ENCODE measurements at places on chromosomes 7 and 10.
A peak's percentile ranks its signal among the peaks of the same experiment; 100 is the strongest.

DNA sequence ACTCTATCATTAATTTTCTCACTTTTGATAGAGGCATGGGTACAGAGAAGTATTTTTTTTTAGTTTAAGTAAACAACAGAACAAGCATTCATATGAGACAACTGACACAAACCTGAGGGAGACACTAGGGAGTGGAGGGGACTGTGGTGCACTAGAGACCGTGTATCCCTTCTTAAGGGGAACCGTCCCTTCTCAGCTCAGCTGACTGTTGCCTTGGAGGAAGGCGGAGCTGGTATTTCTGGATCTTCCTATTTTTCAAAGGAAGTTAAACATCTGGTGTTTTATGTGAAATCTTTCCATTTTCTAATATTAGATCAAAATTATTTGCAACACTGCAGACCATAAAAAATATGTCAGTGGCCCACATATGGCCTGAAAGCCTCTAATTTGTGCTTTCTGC lies 113.6 kb upstream of the MACROH2A2 start:
- DNase-seq, result no peak

DNA sequence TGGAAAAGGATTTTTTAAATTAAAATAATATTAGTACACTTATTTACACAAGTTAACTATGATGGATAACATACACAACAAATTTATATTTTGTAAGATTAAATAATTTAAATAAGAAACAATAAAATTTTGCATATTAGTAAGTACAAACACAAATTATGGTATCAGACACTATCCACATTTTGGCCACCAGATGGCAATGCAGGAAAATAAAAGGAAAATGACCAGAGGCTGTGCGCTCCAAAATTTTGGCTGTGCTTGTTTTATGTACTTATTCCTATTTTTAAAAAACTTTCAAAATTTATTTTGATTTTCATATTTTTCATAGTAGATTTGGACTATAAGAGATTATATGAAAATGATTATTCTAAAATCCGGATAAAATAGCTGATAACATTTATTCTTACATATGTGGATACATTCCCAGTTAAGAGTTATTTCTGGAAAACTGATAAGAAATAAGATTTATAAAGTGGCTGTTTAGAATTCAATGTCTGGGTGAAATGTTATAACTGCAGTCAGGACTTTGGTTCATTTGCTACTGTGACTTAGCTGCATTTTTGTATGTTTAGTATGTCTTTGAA lies 274.7 kb upstream of the HGF start:
- DNase-seq, result peak; percentile 74

- no peak for DNase-seq
These were observed 130.1 kb downstream of the TNS3 start for GRCh38 chr7:47451851-47452205.

GRCh38 chr7:130369110-130369711 lies 11.1 kb upstream of the CPA1 start:
- peak; percentile 55 for DNase-seq

DNA sequence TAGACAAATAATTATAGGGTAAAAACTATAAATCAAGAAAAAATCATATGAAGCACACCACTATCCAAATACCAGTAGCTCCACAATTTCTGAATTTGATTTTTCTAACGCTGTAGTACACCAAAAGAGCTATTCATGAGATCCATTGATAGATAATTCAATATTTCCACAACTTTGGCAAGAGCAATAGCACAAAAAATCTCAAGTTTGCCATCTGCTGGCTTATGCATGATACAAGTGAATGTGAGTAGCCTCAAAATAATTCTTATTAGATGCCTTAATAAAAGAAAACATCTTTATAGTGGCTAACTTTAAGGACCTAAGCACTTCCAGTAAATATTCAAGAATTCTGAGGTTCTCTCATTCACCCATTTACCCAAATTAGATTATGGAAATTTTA lies 2.2 kb upstream of the TMEM196 start:
- DNase-seq, result no peak

DNA sequence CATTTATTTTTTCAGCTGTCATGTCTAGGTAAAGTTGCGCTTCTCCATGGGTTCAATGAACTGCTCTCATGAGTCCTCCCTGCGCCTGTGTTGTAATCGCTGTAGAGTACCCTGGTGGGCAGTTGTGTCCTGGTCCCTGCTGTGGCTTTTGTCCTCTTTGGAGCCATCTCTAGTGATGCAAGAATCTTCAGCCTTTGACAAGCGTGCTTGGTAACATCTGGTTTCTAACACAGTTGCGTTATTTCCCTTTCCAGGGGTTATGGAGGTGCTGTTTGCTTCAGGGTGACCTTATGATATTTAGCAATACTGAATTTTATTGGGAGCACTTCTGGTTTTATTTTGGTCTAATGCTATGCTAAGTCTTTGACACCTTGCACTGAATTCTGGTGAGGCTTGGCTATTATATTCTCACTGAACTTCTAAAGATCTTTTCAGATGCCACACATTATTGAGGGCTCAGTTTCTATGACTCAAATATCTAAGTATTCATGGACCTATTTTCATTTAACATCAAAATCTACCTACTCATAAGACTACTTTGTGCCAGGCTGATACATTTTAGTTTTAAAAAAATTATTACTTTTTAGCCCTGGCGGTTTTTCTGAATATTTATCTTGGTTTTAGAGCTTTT lies 88.6 kb downstream of the FANK1 start:
- no peak for DNase-seq

DNA sequence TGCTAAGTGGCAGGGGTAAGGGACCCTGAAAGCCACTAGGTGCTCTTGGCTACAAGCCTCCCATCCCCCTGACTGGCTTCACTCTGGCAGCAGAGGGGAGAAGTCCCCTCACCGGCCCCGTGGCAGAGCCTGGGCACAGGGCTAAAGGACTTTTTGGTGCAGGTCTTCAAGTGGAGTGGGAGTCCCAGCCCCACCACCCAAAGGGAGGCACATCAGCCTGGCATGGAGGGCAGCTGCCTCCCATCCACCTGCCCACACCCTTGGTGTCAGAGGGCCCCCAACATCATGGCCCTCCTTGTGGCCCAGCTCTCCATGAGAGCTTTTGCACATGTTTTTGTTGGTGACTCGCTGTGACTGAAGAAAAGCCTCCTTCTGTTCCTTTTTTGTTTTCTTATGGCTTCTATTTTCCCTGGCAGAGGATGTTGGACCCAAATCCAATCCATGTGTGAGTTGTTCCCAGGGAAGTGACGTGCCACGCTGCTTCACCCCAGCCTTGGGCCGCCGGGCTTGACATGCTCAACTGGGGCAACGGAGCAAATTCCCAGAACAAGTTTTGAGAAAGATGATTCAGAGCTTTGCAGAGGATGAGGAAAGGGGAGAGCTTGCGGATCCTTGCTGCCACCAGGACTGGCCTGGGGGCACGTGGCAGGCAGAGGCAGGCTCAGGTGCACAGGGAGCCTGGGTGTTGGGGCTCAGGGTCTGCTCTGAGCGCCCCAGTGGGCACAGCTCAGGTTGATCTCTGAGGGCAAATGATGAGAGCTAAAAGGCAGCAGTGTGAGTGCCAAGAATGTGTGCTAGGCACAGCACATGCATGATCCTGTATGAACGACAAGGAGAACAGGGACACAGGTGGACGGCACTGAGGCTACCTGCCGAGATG lies 1.9 kb upstream of the AEBP1 start:
- no peak for DNase-seq

DNA sequence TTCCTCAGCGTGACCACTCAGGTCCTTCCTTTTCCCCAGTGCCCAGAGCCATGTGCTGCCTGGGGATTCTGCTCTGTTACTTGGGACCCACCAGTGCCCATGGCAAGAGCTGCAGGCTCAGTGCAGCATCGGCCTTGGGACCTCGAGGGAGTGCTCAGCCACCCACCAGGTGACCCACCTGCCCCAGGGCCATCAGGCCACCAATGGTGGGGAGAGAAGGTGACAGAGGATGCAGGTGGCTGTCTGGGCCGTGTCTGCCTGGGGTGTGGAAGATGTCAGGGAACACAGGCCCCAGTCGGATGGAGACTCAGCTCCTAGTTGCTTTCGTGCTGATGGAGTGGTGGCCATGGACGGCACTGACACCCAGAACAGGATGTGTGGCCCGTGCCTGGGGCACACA lies 104.7 kb upstream of the FAM20C start:
- DNase-seq, result no peak

- DNase-seq, result no peak
These were observed 52.6 kb upstream of the TMEM106B start for GRCh38 chr7:12158334-12159060.

DNA sequence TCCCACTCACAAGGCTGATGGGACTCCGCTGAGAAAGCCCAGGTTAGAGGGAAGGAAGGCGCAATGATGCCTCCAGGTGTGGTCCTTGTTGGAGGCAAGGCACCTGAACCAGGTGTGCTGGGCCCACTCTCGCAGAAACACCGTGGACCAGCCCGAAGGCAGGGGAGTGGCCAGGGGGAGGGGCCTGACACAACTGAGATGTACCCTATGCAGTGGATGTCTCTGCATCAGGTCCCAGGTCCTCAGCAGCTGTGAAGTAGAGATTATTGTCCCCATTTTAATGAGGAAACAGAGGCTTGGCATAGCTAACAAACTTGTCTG lies 32.0 kb downstream of the GBX1 start:
- DNase-seq, result no peak
